ENCODE measurements at places on chromosomes 11 and 22.

DNA sequence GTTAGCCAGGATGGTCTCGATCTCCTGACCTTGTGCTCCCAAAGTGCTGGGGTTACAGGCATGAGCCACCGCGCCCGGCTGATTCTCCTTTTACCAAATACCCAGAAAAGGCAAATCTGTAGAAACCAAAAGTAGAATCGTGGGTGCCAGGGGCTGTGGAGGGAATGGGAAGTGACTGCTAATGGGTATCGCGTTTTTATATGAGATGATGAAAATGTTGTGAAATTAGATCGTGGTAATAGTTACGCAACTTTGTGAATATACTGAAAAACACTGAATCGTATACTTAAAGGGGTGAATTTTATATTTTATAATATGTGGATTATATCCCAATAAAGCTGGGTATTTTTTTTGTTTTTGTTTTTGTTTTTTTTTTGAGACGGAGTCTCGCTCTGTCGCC is 48.2 kb upstream of the CREB3L1 start:
- no peak for DNase-seq

- DNase-seq: no peak
Measured at GRCh38 chr22:46047226-46047625, 70.3 kb upstream of the WNT7B start.

GRCh38 chr22:39434721-39435120 is 22.1 kb upstream of the MGAT3 start:
- DNase-seq: no peak

- no peak for DNase-seq
Measured at GRCh38 chr11:35588627-35589026, 29.6 kb upstream of the FJX1 start.

Data from stimulated activated CD8-positive, alpha-beta memory T cell treated with anti-CD3 and anti-CD28 coated beads, Interleukin-7, amount 100 ng/mL, for 1 hour (primary cell).